ENCODE measurements at places on chromosomes 7 and 10.

DNA sequence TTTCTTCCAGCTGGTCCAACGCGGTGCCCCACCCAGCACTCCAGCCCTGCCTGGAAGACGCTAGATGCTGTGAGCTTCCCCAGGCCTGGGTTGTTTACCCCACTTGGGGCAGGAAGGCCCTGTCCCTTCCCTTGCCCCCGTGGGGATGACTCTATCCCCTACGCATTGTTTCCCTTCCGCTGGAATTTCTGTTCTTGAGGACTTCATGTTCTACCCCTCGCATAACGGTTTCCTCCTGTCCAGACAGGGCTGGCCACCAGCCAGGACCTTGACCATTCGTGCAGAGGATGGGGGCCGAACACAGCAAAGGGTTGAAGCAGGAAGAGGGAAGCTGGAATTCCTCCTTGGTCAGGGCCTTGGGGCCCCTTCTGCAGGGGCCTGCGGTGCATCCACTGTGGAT is 14.7 kb upstream of the SERPINE1 start:
- DNase-seq, result no peak

DNA sequence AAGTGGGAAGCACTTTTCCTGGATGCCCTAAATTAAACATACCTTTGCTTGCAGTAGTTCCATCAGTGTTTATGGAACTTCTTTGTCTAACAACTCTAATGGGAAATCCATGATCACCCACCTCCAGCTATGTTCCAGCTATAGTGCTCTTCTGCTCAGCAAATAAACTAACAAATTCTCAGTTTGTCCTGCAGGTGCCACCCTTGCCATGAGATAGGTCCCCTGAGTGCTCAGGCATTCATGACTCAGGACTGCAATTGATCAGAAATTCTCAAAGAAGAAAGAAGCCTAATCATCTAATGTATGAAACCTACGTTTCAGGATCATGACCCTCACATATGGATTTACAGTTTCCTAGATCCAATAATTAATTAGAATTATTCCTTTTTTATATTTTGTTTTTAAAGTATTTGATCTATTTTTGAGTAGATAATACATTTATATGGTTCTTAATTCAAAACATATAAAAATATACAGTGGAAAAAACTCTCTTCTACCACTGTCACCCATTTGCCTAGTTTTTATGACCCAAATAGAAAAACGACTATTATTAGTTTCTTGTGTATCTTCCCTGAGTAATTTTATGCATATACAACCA is 48.7 kb upstream of the DYNC1I1 start:
- DNase-seq, result no peak

- DNase-seq, result no peak
Observed at GRCh38 chr7:70027867-70028266, 429.6 kb downstream of the AUTS2 start.

- no peak for DNase-seq
Observed at GRCh38 chr10:132058111-132058745, 7.5 kb upstream of the JAKMIP3 start.

GRCh38 chr10:101536800-101537199 is 51.3 kb downstream of the POLL start:
- no peak for DNase-seq

DNA sequence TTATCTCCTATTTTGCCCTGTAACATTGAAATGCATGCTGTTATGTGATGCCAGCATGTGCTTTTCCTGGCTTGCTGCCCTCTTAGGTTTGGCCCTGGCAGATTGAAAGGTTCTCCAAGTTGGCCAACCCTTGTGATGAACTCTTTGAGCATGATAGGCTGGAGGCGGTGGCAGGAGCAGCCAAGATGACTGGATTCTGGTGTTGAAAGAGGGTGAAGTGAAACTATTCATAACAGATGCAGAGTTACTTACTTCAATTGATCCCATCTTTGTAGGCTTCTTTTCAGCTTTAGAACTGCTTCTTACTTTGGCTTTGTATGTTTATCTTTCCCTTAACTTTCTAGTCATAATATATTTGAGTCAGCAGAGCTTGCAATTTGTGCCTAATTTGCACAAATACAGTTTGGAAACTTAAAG is 57.6 kb downstream of the BICC1 start:
- DNase-seq, result no peak

GRCh38 chr10:93420091-93420490 is 62.0 kb downstream of the MYOF start:
- DNase-seq, result no peak

Data from effector memory CD8-positive, alpha-beta T cell (primary cell).